ENCODE measurements at places on chromosomes 7 and 10.
A peak's percentile ranks its signal among the peaks of the same experiment; 100 is the strongest.

GRCh38 chr7:44117801-44118429, 5.4 kb downstream of the POLD2 start:
- DNase-seq, result no peak

- DNase-seq, result no peak
Measured at GRCh38 chr7:36605261-36606051, 118.8 kb downstream of the AOAH start.

- no peak for DNase-seq
Measured at GRCh38 chr7:82616059-82616728, 172.6 kb upstream of the CACNA2D1 start.

DNA sequence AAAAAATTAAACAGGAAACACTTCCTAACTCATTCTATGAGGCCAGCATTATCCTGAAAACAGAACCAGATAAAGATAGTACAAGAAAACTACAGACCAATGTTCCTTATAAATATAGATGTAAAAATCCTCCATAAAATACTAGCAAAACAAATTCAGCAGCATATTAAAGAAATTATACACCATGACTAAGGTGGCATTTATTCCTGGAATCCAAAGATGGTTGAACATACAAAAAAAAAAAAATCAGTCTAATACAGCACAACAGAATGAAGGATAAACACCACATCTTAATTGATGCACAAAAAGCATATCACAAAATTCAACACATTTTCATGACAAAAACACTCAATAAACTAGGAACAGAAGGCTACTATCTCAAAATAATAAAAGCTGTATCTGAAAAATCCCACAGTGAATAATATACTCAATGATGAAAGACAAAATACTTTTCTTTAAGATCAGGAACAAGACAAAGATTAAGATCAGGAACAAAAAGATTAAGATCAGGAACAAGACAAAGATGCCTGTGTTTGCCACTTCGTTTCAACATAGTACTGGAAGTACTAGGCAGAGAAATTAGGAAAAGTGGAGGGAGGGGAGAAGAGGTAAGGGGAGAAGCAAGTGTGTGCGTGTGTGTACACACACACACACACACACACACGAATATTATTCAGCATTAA, 95.6 kb downstream of the SNX13 start:
- DNase-seq, result no peak

- DNase-seq, result no peak
Measured at GRCh38 chr7:2493205-2494164, 17.3 kb upstream of the GRIFIN start.

DNA sequence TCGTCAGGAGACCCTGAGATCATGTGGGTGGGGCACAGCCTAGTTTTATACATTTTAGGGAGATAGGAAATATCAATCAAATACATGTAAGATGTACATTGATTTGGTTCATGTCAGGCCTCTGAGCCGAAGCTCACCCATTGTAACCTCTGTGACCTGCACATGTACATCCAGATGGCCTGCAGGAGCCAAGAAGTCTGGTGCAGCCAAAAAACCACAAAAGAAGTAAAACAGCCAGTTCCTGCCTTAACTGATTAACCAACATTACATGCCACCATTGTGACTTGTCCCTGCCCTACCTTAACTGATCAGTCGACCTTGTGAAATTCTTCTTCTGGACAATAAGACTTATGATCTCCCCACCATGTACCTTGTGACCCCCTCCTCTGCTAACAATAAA, 16.0 kb upstream of the LRRC61 start:
- no peak for DNase-seq

DNA sequence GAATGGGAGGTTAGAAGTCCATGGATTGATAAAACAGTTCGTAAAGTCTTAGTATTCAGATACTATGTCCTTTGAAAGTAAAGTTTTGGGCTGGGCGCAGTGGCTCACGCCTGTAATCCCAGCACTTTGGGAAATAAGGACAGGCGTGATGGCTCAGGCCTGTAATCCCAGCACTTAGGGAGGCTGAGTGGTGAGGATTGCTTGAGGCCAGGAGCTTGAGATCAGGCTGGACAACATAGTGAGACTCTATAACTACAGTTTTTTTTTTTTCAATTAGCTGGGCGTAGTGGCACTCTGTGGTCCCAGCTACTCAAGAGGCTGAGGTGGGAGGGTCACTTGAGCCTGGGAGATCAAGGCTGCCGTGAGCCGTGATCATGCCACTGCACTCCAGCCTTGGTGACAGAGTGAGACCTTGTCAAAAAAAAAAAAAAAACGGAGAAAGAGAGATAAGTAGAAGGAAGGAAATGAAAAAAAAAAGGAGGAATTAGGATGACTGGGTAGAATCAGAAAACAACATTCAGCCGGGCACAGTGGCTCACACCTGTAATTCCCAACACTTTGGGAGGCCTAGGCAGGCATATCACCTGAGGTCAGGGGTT, 25.7 kb upstream of the AGFG2 start:
- DNase-seq, result no peak

GRCh38 chr7:24521917-24522623, 51.2 kb upstream of the PALS2 start:
- DNase-seq, result no peak

DNA sequence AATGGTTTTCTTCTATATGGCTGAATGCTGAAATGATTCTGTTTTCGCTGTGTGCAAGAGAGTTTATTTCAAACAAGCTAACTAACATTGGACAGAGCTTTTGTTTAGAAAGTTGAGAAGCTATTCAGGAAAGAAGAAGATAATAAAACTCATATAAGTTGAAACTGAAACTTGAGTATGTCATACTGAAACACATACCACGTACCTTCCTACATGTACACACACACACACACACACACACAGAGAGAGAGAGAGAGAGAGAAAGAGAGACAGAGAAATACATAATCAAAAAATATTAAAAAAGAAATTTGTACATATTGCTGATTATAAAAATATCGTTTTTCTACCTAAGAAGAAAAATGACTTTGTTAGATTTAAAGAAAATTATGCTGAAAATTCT, 561.9 kb upstream of the KCND2 start:
- no peak for DNase-seq

GRCh38 chr7:36079446-36080025, 73.5 kb upstream of the EEPD1 start:
- DNase-seq, result no peak

- DNase-seq, result no peak
Measured at GRCh38 chr10:75066271-75066670, 45.2 kb upstream of the SAMD8 start.

GRCh38 chr7:21653623-21654022, 110.8 kb downstream of the DNAH11 start:
- DNase-seq, result no peak

DNA sequence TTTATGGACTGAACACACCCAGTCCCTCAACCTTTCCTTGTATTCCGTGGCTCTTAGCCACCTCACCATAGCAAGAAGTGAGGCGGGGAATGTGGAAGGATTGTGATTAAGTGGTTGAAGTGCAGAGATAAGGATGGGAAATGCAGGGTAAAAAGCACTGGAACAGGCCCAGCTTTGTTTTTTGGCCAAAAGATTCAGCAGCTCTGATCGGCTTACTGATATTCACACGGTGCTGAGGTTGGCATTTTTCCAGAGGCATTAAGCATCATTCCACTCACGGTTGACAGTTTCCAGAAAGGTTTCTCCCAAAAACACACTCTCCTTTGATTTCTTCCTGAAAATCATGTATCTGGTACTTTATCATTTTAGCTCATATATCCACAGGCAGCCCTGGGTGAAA, 544.2 kb downstream of the CNTNAP2 start:
- DNase-seq, result no peak

- no peak for DNase-seq
Measured at GRCh38 chr10:11810313-11810766, 12.8 kb upstream of the PROSER2 start.

- DNase-seq, result no peak
Measured at GRCh38 chr7:111261496-111261895, 170.6 kb downstream of the LRRN3 start.

GRCh38 chr7:144127714-144128334, 4.8 kb downstream of the OR2A14 start:
- peak; percentile 9 for DNase-seq

DNA sequence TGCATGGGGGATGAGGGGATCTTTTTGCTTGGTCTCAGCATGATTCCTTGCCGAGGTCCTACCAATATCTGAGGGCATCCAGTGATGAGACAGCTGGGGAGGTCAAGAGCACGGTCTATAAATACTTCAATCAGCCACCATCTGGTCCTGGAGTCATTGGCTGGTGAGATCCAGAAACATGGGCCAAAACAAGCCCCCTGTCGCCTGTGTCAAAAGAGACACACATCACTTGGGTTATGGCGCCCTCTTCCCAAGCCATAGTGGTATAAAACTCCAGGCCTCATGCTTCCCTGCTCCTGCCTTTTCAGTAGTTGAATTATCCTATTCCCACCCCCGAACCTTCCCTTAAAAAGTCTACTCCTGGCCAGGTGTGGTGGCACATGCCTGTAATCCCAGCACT, 60.9 kb downstream of the SLC35B4 start:
- no peak for DNase-seq

DNA sequence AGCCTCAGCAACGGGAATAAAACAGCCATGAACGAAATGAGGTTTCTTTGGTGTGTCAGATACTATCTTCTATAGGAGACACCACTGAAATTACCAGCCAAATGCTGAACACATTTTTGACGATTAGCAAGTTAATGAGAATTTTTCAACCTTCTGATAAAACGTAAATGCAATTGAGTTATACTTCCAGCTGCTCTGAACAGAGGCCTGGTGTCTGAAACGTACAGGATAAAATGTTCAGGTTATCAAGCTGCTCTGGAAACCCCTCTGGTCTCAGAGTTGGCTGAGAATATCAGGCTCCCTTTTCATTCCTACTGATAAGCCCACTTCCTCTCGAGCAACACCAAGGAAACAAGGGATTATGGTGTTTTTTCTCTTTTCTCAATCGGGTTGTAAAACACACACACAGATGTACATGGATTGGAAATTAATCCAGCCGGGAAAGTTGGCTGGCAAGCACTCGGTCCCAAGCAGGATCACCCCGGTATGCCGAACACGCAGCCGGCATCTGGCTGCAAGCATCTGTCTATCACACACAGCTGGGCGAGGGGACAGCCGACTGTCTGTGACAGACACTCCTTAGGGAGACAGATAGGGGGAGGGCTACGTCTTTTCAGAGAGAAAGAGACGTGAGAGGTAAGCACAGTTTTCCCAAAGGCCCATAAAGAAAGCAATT, 171.8 kb downstream of the PRKAG2 start:
- no peak for DNase-seq

All from BJ (cell line).